ENCODE measurements at places on chromosomes 4 and X.

DNA sequence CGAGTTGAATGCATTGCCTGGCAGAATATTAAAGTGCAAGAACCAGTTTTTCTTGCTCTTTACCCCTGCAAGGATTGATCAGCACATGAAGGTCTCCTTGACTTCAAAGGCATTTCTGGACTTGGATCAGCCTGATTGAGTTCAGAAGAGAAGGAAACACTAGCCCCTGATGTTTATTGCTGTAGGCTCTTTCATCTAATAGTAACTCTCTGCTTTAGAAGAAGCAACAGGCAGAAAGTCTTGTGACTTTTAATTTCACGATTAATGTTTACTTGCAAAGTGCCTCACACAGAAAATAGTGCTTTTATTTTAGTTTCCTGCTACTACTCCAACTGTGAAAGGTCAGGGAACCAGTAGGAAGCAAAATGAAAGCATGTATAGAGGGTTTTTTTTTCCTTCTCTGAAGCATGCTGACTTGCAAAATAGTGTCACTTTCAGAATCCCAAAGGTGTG lies 69.1 kb downstream of the PCDH7 start:
- no peak for DNase-seq

- no peak for DNase-seq
Measured at GRCh38 chr4:37223732-37224131, 20.8 kb upstream of the NWD2 start.

GRCh38 chr4:98748609-98749008 lies 90.2 kb upstream of the TSPAN5 start:
- DNase-seq: no peak

GRCh38 chrX:96438803-96439202 lies 245.8 kb upstream of the DIAPH2 start:
- DNase-seq: no peak

- DNase-seq: no peak
Measured at GRCh38 chr4:22551550-22551949, 35.7 kb upstream of the ADGRA3 start.

GRCh38 chr4:26206339-26206738 lies 114.5 kb upstream of the RBPJ start:
- peak; percentile 63 for DNase-seq

DNA sequence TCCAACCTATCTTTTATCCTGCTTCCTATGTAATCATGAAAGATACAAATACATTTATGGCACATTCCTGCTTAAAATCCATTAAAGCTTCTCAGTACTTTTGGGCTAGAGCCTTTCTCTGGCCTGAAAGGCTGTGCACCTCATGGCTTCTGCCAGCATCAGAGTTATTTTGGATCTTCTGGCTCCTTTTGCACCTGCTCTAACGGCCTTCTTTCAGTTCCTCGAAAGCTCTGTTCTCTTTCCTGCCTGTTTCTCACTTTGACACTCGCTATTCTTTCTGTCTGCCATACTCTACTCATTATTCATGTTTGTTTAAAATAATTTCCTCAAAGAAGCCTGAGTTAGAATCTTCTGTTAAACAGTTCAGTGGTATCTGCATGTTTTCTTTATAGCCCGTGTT lies 86.0 kb downstream of the LRP2BP start:
- no peak for DNase-seq

- DNase-seq: no peak
Measured at GRCh38 chrX:45668686-45669443, 468.2 kb upstream of the DIPK2B start.

- DNase-seq: no peak
Measured at GRCh38 chr4:48203819-48204218, 65.8 kb downstream of the TEC start.

DNA sequence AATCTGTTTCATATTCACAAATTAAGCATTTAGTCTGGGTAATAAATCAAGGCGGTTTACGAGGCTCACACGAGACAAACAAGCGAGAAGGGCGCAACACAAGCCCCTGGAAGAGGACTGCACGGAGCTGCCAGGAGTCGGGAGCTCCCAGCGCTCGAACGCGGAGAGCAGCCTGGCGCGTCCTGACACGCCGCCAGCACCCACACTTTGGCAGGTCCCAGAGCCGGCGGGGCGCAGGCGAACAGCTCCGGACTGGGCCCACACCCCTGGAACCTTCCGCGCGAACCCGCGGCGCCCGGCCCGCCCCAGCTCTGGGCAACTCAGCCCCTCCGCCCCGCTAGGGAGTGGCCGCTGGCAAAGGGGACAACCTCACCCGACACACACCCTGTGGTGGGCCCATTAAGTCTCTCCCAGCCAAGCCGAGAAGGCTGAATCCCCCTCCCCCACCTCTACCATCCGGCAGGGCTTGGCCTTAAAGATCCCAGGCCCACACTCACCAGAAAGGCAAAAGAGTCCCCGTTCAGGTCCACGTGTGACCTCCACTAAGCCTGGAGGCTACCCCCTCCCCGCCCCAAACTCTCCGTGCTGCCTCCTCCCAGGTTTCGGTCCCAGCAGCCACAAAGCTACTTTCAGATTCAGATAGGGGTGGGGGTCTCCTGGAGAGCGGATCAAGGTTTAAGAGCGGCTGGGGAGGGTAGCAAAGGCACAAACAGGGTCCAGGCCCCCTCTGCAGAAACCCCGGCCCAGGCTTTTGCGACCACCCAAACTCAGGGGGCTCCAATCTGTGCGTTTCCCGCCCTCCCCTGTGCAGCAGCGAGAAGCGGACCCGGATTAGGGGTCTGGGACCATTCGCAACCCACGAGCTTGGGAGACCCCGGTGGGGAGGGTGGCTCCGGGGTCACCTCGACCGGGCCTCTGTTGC lies 47.5 kb upstream of the BCOR start:
- no peak for DNase-seq

- no peak for DNase-seq
Measured at GRCh38 chr4:14035076-14035475, 407.6 kb upstream of the BOD1L1 start.

DNA sequence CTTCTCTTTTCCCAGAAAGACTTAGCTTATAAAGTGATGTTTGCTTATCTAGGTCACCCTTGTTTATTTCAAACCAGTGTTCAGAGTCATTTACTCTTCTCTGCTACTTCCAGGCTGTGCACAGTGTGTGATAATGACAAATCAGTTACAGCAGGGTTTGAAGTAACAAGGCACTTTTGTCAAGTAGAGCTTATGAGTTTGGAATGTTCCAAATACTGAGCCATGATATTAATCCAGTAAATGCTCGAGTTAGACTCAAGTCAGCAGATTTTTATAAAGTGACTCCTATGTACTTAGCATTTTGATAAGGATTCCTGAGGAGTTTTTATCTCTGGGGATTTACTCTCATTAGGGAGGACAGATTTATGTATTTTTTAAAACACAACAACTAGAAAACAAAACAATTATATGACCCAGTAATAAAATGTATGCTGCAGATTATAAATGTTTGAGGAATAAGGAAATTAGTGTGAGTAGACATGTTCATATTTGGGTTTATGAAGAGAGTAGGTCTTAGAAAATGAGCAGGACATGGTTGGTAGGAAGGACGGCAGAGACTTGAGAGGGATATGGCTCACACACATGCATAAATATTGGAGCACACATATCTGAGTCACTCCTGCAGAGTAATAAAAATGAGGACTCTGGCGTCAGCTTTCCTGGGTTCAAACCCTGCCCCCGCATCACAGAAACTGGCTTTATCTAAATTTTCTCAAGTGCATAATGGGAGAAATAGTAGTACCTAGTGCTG lies 271.2 kb downstream of the FBXO8 start:
- no peak for DNase-seq

GRCh38 chr4:178037459-178038214 lies 595.4 kb upstream of the AGA start:
- no peak for DNase-seq

DNA sequence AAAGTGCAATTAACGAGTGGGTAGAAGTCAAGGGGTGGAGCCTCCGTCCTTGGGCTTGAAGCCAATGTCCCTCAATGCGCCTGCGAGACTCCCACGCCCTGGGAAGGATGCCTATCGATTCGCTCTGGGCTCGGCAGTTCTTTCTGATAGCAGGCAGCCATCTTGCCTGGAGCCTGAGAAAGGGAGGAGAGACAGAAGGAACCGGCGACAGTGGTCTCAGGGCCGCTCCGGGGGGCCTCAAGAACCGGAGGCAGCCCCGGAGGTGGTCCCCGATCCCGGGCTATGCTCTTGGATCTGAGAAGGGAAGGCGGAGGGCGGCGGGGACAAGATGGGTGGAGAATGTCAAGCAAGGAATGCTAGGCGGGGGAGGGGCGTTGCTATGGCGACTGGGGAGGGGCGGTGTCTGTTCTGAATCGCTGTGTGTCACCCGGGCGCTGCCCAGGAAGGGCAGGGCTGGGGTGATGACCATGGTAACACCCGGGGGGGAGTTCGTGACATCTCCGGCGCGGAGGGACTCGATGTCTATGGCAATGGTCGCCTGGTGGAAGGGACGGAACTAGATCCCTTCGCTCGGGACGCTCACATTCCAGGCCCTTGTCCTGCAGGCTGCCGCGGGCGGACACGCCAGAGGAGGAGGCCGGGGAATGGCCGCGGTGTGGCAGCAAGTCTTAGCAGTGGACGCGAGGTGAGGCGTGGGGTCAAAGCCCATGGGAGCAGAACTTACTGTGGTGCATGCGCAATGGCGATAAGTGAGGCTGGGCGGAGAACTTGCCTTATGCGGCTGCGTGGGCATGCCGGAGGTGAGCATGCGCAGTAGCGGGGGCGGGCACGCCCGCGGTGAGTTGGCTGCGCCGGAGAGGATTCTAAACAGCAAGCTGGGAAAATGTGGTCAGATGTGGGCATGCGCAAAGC lies at the start of gene WDR13:
TSS of gene WDR13 (plus strand) at position 140 of the 912 bp plus-strand sequence. CDS start at position 645, 505 bp downstream.
- DNase-seq: peak; percentile 94

DNA sequence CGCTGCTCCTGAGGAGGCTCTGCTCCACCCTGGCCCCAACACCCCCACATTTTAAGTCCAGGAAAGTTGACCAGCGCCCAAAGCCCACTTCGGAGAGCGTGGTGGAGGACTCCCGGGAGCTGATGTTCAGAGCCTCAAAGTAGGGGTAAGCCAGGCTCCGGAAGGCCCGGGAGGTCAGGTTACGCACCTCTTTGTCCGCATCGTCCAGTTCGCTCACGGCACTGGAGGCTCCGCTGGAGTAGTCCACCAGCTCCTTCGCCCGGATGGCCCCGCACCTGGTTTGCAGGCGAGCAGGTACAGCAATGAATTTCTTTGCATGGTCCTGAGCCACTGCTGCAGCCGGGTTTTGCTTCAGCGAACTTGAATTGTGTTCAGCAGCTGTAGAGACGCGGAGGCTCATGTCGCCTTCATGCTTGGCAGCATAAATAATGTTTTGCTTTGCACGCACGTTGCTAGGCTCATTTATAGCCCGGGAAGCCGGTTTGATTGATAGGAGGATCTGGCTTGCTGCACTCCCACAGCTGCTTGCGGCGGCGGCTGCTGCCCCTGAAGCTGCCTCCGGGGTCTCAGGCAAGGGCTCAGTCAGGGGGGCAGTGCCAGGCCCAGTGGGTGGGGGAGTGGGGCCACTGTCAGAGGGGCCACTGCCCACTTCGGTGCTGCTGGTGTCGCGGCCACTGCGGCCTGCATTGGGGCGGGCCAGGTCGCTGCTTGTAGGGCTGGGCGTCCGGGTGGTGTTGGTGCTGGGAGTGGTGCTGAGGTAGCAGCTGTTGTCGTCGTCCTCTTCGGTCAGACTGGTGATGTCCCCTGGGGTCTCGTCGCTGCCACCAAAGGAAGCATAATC lies 4.8 kb downstream of the C4orf54 start:
- peak; percentile 35 for DNase-seq

DNA sequence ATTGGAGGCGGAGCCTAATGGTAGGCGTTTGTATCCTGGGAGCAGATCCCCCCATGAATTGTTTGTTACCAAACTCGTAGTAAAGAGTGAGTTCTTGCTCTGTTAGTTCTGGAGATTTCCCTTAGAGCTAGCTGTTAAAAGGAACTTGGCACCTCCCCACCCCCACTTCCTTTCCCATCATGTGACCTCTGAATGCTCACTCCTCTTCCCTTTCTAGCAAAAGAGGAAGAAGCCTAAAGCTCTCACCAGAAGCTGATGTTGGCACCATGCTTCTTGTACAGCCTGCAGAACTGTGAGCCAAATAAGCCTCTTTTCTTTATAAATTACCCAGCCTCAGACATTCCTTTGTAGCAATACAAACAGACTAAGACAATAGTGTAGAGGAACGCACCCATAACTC lies 13.8 kb upstream of the ATOH1 start:
- no peak for DNase-seq

GRCh38 chr4:120855307-120856001 lies 67.1 kb downstream of the PRDM5 start:
- no peak for DNase-seq

DNA sequence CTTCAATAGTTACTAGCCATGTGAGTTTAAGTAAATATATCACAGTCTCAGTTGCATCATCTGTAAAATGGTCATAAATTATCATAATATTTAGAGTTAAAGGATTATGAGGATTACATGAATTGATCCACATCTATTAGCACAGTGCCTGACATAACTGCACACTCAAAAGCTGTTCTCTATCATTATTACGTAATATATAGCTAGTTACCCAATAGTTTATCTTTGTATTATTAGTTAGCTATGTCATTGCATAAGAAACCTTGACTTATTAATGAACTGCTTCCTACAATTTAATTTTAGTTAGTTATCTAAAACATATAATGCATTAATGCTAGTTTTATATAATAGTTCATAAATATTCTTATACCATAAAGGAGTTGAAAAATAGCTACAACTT lies 1076.9 kb upstream of the GRID2 start:
- DNase-seq: no peak

- no peak for DNase-seq
Measured at GRCh38 chrX:38052096-38052495, 45.7 kb downstream of the SYTL5 start.

DNA sequence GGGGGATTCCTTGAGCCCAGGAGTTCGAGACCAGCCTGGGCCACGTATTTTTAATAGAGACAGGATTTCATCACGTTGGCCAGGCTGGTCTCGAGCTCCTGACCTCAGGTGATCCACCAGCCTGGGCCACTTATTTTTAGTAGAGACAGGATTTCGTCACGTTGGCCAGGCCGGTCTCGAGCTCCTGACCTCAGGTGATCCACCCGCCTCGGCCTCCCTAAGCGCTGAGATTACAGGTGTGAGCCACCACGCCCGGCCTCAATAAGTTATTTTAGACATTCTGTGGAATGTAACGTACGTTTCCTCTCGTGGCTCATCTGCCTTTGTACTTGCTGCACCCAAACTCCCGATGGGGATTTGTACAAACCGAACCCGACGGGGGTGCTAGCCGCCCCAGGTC lies 8.8 kb downstream of the ASMT start:
- DNase-seq: no peak
